Cortex of kidney (tissue), 1 donor: ENCODE measurements at places on chromosomes 4 and X.

DNA sequence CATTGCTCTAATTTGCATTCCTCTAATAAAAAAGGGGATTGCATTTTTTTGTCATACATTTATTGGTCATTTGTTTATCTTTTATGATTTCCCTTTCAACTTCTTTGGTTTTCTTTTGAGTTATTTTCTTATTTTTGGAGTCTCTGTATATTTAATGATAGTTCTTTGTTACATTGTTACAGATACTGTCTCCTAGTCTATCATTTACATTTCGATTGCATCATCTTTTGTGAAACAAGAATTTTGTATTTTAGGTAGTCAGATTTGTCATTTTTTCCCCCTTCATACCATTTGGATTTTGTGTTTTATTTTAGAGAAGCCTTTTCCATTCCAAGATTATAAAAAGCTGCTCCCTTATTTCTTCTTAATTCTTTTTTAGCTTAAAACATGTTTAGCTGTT lies 37.1 kb downstream of the SNX25 start:
- DNase-seq = no peak

- DNase-seq = no peak
Measured at GRCh38 chrX:49291615-49292337, 11.7 kb upstream of the GAGE10 start.

DNA sequence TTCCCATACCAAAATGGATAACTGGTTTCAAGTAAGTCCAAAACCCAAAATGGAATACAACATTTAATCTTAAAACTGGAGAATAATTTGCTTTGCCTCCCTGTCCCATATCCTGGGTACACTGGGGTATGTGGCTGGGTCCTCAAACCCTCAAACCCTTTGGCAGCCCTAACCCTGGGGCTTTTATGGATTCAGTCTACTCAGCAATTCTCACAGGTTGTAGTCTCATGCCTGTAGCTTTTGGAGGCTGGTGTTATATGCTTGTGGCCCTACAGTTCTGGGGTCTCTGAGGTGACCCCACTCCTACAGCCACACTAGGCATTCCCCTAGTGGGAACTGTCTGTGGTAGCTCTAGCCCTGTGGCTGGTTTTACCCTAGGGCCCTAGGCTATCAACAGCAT lies 110.5 kb upstream of the NRK start:
- no peak for DNase-seq

GRCh38 chrX:136171420-136171819 lies 24.1 kb downstream of the FHL1 start:
- no peak for DNase-seq

- no peak for DNase-seq
Measured at GRCh38 chr4:183195534-183195933, 96.5 kb downstream of the WWC2 start.

- DNase-seq = no peak
Measured at GRCh38 chr4:130712038-130712437, 1616.1 kb downstream of the C4orf33 start.

DNA sequence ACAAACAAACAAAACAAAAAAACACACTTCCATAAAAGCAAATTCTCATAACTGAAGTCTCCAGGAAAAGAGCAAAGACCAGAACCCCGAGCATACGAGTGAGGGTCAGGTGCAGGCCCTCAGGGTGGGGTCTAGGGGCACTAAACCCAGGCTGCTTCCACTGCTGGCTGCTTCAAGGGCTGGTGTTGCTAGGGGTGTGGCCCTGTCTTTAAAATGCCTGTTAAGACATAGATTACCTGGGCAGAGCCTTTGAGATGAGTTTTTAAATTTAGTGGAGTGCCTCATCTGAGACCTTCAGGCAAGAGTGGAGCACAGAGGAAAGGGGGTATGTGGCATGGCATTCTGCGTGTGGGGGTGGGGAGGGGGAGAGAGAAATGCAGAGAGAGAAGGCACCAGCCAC lies 87.0 kb downstream of the FHDC1 start:
- no peak for DNase-seq

GRCh38 chrX:45622538-45622937 lies 421.9 kb upstream of the DIPK2B start:
- no peak for DNase-seq

DNA sequence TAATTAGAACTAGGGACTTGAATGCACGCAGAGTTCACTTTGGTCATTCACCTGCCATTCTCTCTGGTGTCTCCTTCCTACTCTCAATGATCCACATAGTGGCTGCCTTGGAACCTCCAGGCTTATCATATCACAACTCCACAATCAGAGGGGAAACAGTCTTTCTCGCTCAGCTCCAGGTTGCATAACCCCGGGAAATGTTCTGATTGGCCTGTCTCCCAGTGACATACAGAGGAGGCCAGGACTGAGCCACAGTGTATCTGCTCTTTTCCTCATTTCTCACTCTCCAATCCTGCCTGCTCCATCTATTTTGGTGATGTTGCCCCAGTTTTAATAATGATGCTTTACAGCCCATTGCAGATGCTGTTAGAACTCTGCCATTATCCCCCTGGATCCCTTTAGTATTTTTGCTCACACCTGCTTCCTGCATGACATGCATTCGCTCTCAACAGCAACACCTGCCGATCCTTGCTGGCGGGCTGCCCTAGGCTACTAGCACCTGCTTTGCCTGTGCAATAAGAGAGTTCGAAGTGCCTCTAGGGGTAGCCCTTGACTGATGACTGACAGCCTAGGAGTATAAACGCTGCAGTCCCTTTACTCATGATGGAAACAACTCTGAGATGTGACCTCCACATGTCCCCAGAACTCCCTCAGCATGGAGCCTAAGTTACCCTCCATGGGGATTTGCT lies 211.3 kb upstream of the RPS6KA3 start:
- no peak for DNase-seq

DNA sequence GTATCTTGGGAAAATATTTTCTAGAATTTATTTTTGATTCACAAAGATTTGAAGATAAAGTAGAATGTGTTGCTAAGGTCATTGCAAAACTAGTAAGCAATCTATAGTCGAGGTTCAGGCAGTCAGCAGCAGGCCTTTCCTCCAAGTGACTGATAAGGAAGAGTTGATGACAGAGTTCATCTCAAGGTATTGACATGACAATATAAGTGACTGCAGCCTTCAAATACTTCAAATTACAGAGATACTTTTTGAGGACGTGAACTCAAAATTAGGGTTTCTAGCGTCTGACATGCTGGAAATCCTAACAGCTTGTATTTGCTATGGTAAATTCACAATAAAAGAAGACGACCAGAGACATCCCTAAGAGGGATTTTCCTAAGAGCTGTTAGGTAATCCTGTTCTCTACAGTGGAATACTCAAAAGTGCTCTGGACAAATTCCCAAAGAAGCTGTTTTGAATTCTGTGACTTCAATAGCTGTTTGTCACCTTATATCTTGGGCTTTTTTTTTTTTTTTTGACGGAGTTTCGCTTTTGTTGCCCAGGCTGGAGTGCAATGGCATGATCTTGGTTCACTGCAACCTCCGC lies 7.4 kb downstream of the ARHGAP10 start:
- no peak for DNase-seq

- no peak for DNase-seq
Measured at GRCh38 chr4:13640149-13640940, 12.8 kb upstream of the BOD1L1 start.

- no peak for DNase-seq
Measured at GRCh38 chrX:114581528-114582263, 2.2 kb upstream of the HTR2C start.

GRCh38 chr4:123528501-123529277 lies 132.1 kb downstream of the SPRY1 start:
- DNase-seq = no peak

DNA sequence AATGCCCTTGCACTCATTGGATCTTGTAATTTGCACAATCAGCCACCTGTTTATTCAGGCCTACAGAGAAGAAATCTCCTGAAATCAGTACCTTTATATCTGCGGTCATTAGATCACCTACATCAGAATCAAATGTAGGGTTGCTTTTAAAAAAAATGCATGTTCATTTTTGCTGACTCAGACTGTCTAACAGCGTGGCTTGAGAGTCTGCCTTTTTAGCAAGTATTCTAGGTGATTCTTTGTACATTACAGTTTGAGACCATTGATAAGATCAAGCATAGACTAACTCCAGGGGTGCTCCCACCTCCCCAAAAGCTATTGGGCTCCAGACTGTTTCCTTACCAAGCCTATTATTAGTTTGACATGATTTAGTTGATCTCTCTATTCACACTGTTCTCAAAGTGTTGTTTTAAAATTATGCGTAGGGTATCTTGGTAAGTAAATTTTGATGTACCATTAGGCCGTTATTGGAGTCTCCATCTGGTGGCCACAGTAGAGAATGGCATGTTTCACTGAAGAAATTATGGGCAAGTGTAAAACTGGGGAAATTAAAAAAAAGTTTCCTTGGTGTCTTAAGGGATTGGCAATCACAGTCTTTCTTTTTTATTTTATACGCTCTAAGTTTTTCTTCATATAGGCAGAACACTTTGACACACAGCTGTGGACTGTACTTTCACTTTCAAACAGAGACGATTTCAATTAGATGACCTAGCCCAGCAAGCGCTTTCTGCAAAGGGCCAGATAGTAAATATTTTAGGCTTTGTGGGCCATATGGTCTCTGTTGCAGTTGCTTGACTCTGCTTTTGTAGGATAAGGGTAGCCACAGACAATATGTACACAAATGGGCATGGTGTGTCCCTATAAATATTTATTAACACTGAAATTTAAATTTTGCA lies 33.7 kb upstream of the MSL3 start:
- DNase-seq = no peak

DNA sequence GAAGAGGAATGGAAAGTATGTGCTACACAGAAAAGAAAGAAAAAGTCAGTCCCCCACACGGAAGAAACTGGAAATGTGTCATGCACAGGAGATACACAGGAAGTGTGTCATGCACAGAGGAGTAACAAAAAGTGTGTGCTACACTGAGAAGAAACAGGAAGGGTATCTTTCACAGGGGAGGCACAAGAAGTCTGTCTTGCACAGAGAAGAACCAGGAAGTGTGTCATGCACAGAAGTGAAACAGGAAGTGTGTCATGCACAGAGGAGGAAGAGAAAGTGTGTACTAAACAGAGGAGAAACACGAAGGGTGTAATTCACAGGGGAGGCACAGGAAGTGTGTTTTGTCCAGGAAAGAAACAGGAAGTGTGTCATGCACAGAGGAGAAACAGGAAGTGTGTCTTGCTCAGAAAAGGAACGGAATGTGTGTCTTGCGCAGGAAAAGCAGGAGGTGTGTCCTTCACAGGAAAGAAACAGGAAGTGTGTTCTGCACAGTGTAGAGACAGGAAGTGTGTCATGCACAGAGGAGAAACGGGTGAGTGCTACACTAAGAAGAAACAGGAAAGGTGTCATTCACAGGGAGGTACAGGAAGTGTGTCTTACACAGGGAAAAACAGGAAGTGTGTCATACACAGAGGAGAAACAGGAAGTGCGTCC lies 527.2 kb upstream of the PRKX start:
- no peak for DNase-seq
